AG04450 (cell line): ENCODE measurements at places on chromosomes 1 and 21. TPM values are rescaled to one million over a fixed set of nuclear protein-coding genes. Genes with fewer than 3 reads are reported as not detected.

DNA sequence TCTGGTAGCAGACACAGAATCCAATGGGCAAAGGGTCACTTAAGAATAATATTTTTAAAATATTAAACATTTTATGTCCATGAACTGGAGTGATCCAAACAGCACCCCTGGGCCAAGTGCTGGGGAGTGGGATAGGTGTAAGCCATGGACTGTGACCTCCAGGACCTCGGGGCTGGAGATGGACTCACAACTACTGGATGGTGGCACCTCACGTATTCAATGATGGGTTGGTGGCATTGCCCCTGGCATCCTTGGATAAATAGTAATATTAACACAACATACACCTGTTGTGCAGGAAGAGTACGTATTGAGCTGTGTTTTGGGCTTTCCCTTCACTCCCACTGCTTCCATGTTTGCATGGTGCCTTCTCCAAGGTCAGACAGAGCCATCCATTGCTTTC lies 39.3 kb upstream of the TENT5C start:
- no peak for DNase-seq

- no peak for DNase-seq
Measured at GRCh38 chr21:17903929-17904639, 84.9 kb upstream of the C21orf91 start.

- no peak for DNase-seq
Measured at GRCh38 chr1:59292562-59292961, 4.3 kb upstream of the FGGY start.

- no peak for DNase-seq
Measured at GRCh38 chr1:66998972-66999371, 55.0 kb downstream of the SLC35D1 start.

GRCh38 chr1:206774093-206774492 lies 1.8 kb upstream of the IL10 start:
- DNase-seq: no peak

DNA sequence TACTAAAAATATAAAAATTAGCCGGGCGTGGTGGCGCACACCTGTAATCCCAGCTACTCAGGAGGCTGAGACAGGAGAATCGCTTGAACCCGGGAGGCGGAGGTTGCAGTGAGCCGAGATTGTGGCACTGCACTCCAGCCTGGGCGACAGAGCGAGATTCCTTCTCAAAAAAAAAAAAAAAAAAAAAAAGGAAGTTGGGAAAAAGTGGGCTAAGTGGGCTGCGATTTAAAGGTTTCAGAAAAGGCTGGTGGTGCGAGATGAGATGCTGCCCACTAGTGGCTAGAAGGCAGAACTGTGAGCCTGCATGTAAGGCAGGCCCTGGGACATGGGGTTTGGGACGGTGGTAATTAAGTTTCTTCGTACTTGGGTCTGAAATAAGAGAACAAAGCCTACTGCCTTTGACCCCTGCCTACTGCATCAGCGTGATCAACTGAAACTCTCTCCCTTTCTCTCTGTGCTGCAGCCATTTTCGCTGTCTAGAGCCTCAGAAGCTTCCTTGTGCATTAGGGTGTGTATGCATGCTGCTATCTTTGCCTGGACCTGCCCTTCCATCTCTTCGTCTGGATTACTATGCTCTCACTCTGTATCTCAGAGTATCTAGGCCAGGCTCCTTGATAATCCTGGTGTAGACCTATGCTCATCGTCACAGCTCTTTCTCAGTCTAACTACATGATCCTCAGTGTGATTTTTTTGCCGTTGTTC lies 12.4 kb downstream of the FMOD start:
- no peak for DNase-seq

GRCh38 chr1:162389971-162390370 lies 8.4 kb downstream of the C1orf226 start:
- no peak for DNase-seq

GRCh38 chr1:219405531-219406331 lies 207.2 kb downstream of the ZC3H11B start:
- DNase-seq: no peak

- no peak for DNase-seq
Measured at GRCh38 chr1:28812669-28813468, 899 bp downstream of the OPRD1 start.

DNA sequence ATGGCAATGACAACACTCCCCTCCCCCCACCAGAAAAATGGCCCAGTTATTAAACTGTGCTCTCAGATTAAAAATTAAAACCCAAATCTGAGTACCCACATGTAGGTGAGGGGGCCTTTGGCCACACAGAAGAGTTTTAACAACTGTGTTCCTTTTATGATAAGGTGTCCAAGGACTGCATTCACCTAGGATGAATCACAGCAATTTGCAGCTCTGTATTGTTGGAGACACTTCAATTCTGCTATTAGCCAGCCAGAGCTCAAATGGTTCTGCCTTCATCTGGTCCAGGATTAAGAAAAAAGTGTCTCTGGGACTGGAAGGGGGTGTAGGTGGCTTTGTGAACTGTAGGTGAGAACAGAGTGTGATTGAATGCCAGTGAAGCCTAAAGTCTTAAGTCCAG lies 43.3 kb upstream of the DIRAS3 start:
- no peak for DNase-seq

- no peak for DNase-seq
Measured at GRCh38 chr21:35585878-35586277, 474.4 kb downstream of the SETD4 start.

GRCh38 chr1:175088525-175088951 lies 20.9 kb downstream of the TNN start:
- DNase-seq: no peak

DNA sequence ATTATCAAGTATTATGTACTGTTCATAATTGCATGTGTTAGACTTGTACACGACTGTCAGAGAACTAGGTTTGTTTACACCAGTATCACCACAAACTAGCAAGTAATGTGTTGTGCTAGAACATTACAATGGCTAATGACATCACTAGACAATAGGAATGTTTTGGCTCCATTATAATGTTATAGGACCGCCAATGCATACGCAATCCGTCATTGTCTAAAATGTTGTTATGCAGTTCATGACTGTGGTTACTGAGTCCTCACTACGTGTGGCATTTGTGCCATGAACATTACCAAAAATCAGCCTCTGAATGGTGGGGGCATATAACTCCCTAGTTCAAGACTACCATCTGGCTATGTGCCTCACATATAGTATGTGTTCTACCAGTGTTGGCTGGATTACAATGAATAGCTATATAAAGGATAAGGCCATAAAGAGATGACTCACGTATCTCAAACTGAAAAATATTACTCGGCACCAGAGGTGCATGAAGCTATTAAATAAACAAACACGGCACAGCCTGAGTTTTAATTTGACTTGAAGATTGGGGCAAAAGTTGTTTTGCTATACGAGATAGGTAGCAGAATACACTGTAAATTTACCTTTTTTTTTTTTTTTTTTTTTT lies 89.1 kb upstream of the COL24A1 start:
- no peak for DNase-seq

DNA sequence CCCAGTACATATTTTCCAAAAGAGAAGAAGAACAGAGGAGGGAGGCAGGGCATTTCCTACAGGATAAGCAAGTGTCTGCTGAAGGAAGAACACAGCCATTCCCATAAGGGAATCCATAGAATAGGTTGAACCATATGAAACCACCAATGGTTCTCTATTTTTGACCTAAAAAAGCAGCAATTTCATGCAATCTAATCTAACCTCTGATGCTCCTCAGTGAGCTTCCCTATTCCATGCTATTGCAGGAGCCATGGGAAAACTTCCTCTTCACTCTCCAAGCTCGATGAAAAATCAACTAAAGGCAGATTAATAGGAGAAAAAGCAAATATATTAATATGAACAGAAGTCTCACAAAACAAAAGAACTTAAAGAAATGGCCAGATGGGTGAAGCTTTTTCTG lies 50.5 kb downstream of the SIPA1L2 start:
- no peak for DNase-seq

DNA sequence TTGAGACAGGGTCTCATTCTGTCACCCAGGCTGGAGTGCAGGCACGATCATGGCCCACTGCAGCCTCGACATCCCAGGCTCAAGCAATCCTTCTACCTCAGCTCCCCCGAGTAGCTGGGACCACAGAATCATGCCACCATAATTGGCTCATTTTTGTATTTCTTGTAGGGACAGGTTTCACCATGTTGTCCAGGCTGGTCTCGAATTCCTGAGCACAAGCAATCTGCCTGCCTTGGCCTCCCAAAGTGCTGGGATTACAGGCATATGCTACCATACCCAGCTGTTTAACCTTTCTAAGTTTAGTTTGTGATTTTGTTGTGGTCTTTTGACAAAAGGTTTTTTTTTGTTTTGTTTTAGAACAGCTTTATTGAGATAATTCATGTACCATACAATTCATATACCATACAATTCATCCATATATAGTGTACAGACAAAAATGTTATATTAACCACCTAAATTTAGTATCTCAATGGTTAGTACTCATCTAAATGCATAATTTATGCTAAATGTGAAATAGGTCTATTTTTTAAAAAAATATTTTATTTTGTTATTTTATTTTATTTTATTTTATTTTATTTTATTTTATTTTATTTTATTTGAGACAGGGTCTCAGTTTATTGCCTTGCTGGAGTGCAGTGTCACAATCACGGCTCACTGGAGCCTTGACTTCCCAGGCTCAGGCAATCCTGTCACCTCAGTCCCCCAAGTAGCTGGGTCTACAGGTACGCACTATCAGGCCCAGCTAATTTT lies 8.9 kb downstream of the ZMPSTE24 start:
- DNase-seq: no peak

DNA sequence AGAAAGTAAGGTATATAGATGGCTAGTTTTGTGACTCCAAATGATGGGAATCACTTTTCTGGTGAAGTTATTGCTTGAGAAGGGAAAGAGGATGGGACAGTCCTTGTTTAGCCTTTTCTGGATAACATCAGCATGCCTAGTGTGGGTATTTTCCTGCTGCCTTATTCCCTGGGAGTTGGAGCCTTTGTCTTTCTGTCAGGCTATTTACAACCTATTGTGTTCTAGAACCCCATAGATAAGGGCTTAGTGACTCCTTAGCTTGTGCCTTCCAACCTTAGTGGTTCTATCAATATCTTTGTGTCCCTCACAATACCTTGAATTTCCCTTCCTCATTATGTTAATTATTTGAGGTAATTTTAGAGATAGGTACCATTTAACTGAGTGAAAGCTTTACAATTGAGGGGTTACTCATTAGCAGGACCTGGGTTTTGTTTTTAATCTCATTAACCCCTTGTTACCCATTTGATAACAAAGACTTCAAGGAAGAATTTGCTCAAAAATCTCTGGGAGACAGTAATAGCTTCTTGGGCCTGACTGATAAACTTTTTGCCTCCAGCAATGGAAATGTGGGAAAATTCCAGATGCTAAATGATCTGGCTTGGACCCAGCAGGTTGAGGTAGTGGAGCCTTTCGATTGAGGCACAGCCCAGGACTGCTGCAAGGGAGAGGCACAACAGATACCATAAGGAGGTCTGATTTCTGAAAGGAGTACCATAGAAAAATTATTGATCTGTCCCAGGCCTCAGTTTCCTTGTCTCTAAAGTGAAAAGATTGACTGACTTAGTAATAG lies 49.0 kb downstream of the CACHD1 start:
- no peak for DNase-seq

DNA sequence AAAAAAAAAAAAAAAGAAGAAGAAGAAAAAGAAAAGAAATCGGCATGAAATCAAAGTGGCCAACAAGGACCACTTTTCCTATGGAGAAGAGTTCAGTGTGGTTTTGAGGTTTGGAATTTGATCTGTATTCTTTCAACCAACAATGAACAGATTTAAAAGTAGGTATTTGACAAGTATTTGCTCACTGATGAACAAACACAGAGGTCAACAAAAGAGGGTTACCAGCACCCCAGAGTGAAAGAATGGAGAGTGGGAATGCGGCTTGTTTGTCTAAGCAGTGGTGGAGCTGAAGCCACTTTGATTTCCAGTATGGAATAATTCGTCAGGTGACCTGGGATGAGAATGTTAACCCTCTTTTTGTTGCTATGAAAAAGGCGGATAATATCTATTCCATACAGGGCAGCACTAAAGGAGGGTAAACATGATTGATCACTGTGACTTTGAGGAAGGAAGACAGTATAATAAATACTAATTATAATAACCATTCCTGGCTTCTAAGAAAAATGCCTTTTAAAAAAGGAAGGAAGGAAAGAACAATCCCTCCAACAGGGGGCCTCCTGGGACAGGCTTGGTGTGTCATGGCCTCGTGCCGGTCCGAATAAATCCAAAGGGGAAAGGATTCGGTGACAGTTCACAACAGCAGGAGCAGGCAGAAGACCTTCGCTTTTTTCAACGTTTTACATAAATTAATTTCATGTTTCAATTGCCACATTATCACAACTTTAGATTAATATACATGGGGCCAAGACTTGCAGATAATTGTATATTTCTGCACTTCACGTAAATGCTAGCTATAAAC lies 37.2 kb upstream of the SIM2 start:
- DNase-seq: no peak

DNA sequence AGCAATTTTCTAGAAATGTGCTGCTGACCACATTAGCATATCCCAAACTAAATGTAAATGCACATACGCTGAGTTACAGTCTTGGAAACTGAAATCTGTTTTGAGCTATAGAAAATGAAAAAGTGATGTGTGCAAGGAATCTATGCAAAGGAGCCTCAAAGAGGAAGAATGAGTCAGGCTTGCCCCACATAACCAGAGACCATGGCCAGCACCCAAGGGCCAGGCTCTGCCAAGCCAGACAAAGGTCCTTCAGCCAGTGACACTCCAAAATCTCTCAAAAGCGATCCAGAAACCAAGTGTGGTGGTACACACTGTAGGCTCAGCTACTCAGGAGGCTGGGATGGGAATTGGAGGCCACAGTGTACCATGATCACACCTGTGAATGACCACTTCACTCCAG lies 195.2 kb downstream of the TOMM20 start:
- DNase-seq: no peak

DNA sequence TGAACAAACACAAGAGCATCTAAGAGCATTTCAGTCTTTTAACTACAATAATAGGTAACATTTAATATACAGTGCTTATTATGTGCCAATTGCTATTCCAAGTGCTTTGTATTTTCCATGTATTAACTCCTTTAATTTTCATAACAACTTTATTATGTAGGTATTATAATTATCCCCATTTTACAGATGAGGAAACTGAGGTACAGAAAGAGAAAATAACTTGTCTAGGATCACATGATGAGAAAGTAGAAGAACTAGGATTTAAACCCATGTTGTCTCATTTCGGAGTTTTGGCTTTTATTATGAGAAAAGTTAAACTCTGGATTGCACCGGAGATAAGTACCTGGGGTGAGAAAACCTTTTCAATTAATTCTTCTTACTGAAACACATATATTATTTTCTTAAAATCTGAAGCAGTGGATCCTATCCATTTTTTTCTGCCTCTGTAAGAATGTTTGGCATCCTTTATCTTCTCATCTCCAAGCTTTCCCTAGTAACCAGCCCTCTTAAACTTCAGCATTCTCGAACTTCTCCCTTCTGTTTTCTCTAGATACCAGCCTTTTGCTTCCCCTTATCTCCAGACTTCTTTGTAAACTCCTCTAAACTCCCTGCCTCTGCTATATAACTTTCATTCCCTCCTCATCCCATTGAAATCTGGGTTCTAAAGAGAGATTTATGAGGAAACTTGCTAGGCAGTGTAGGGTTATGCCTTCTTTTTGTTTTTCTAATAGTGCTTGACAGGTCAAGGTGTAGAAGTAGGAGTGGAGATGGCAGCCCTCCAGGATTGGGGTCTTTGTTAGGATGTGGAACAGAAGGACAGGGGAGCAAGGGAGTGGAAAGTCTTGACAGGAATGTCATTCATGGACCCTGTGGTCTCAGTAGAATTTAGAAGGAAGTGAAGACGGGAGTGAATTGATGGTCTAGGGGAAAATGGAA lies 28.3 kb downstream of the POU2F1 start:
- DNase-seq: no peak

CYP4Z1 gene
- polyA plus RNA-seq: not detected in 2 replicates

NECTIN4 gene
- 0.02 and 0.16 TPM in 2 replicates for polyA plus RNA-seq

LCE2C gene
- polyA plus RNA-seq: not detected in 2 replicates

PMVK gene
- polyA plus RNA-seq: 21.0 and 24.7 TPM in 2 replicates

FCRL6 gene
- polyA plus RNA-seq: not detected in 2 replicates

LPAR3 gene
- polyA plus RNA-seq: 3.5 and 4.8 TPM in 2 replicates

SLC25A34 gene
- polyA plus RNA-seq: 0.46 and 0.60 TPM in 2 replicates
